ENCODE measurements at places on chromosomes 6 and 20. TPM values are rescaled to one million over a fixed set of nuclear protein-coding genes. Genes with fewer than 3 reads are reported as not detected.
A peak's percentile ranks its signal among the peaks of the same experiment; 100 is the strongest.

The DEFB121 gene
- not detected for polyA plus RNA-seq

- DNase-seq, result peak; percentile 63
Observed at GRCh38 chr20:60921022-60921622, 330.9 kb upstream of the CDH4 start.

The CLPSL1 gene
- polyA plus RNA-seq, result not detected

- no peak for DNase-seq
Observed at GRCh38 chr20:48930878-48931277, 9.4 kb downstream of the ARFGEF2 start.

DNA sequence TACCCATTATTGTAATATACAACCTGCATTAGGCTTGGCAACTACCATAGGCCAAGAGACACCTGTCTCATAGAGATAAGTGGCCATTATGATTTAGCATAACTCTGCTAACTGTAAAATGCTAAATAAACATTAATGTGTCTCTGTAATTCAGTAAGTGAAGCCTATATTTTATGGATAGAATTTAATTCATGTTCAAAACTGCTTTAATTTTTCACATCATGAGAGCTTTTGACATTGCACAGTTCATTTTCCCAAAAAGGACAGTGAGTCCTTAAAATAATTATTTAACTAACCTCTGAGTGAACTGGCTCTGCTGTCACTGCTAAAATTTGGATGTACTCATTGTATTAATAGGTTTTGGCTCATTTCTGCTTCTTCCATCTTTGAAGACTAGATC is 41.4 kb upstream of the TMX4 start:
- peak; percentile 25 for DNase-seq

DNA sequence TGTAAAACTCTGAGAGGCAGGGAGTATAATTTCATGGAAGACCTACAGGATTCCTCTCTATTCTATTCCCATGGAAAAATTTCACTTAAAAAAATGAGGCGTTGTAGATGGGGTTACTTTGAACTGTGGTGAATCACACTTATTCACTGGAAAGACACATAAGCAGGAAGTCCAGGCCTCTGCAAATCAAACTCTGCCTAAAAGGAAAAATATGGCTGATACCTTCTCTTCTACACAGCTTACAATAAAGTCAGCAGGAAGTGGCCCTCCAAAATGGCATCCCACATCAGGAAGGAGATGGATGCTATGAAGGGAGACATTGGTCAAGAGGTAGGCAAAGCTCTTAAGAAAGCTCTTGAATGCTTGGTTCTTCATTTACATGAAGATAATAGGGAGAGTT is 115.9 kb downstream of the FYN start:
- DNase-seq, result no peak

- no peak for DNase-seq
Observed at GRCh38 chr6:146768722-146769121, 169.9 kb downstream of the ADGB start.

- DNase-seq, result no peak
Observed at GRCh38 chr20:61967300-61967699, 98.4 kb downstream of the TAF4 start.

The ELOVL4 gene
- 1.9 TPM for polyA plus RNA-seq

DNA sequence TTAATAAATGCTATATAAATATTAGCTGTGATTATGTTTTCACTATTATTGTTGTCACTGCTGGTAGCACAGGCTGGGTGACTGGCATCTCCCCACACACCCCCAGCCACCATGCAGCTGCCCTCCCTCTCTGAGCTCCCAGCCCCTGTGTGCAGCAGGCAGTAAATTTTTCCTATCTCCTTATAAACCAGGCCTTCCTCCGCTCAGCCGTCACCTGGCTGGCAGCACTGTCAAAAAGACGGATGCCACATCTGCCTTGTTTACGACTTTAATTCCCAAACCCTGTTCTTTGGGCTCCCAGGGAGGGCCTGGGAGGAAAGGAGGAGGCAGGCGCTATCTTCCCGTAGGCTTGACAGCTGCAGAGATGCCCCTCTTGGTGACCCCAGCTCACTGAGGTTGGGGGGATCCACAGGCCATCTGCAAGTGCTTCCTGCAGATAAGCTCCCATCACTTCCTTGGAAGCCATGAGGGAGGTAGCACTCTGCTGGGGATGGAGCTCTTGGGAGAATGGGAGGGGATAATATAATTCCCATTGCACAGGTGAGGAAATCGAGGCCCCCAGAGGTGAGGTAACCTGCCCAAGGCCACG is 94.5 kb downstream of the GRM4 start:
- DNase-seq, result no peak

GRCh38 chr6:80227545-80228105 is 121.2 kb downstream of the BCKDHB start:
- DNase-seq, result no peak

DNA sequence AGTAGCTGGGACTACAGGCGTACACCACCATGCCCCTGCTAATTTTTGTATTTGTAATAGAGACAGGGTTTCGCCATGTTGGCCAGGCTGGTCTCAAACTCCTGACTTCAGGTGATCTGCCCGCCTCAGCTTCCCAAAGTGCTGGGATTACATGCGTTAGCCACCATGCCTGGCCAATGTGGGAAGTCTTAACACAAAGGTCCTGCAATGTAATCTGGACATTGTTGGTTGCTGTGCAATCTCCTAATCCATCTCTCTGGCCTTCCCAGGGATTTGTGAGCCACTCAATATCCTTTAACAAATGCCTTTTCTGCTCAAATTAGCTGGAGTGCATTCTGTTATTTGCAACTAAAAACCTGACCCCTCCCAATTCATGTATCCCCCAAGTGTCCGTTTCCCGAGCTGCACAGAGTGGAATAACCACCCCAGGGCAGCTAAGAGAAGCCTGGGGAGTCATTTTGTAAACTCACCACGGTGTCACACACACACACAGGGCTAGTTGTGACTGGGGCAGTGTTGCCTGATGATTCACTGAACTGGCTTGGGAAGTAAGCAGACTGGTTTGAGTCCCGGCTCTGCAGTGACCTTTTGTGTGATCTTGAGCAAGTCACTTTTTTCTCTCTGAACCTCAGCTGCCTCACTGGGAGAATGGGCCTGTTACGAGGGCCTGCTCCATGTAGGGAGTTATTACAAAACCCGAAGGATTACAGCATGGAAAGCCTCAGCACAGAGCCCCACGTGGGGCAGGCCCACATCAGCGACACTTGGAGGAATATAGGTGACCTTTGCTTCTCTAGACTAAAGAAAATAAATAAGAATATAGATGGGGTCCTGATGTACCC is 152.3 kb downstream of the ZMYND8 start:
- no peak for DNase-seq

- DNase-seq, result no peak
Observed at GRCh38 chr6:94005835-94006234, 586.5 kb upstream of the EPHA7 start.

GRCh38 chr20:45950330-45950646 is 15.8 kb downstream of the PCIF1 start:
- DNase-seq, result no peak

The GABRR2 gene
- 0.78 TPM for polyA plus RNA-seq

DNA sequence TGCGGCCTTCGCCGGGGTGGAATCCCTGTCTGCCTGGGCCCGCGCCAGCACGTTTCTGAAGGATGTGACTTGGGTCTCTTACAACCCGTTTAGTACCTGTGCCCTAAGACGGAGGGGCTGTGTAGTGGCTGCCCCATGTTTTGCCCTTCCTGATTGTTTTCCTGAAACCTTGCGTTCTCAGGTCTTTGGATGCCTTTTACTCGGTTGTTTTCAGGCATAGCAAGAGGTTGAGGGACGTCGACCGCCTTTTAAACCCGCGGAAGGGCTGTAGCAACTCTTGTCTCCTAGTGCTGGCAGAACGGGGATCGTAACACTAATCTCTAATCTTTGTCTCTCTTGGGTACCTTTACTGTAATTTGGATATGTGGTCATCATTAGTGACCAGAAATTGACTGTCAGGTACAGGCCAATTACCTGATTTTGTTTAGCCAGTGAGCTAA is 706 bp upstream of the NANP start:
- DNase-seq, result peak; percentile 67

GRCh38 chr6:24323632-24324337 is 34.1 kb downstream of the DCDC2 start:
- DNase-seq, result no peak

- no peak for DNase-seq
Observed at GRCh38 chr20:46797206-46797605, 87.8 kb downstream of the SLC2A10 start.

DNA sequence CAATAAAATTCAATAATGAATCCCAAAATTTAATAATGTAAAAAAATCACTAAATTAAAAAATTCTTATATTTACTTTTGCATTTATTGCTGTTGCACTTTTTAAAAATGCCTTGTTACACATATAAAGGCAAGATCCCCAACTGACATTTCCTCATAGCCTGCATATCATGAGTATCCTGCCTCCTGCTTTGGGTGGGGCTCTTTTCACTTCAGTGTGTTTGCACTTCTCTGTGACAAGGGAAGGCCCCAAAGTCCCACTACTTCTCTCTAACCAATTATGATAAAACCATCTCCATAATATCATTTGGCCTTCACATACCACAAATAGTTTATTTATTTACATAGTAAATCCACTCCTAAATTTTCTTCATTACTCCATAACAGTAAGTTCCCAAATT is 446.1 kb upstream of the MARCKS start:
- no peak for DNase-seq
